ENCODE measurements at places on chromosomes 5 and 9.

GRCh38 chr5:53537711-53538110 lies 22.7 kb upstream of the NDUFS4 start:
- DNase-seq, result peak; percentile 40

- DNase-seq, result peak; percentile 56
These were observed 475 bp upstream of the GOLM1 start for GRCh38 chr9:86099701-86100364.

- no peak for DNase-seq
These were observed 22.7 kb downstream of the SNX18 start for GRCh38 chr5:54540286-54540685.

- DNase-seq, result no peak
These were observed 165.9 kb downstream of the TMC1 start for GRCh38 chr9:72687331-72687730.

DNA sequence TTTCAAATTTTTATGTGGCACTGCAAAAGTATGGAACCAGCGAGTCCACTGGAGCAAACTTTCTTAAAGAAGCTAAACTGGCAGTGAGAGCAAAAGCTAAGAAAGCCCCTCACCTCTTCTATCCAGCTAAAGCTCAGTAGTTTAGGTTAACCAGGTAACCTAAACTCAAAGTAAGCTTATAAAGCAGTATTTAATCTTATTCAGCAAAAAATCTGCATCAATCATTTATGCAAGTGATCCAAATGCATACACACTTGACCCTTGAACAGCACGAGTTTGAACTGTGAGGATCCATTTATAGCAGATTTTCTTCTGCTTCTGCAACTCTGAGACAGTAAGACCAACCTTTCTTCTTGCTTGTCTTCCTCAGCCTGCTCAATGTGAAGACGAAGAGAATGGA lies 363.8 kb upstream of the CDH18 start:
- DNase-seq, result no peak

- no peak for DNase-seq
These were observed 12.2 kb downstream of the TRAF1 start for GRCh38 chr9:120914396-120914795.
